ENCODE measurements at places on chromosomes 3 and 15.

GRCh38 chr15:89034305-89034704, 54.0 kb upstream of the ABHD2 start:
- no peak for DNase-seq

- no peak for DNase-seq
Observed at GRCh38 chr15:81182756-81183438, 13.8 kb upstream of the IL16 start.

DNA sequence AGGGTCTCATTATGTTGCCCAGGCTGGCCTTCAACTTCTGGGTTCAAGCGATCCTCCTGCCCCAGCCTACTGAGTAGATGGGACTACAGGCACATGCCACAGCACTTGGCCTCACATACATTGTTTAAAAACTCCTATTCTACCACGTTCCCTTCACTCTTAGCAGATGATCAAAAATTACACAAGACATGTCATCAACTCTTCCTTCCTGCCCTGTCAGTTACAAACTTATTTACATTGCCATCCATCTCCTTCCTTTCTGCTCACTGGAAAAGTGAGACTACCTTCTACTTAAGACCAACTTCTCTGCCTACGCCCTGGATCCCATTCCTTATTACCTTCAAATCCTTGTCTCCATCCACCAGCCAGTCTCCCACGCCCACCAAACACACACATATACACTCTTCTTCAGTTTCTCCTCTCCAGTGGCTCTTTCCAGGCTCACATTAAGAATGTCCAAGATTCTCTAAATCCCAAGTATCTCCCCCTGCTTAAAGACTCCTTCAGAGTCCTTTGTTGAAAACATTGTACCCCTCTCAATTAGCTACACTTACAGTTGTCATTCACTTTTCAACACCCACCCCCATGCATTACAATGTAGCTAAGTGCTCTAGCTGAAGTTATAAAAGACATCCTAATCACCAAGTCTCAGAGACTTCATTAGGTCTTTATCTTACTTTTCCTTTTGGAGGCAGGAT, 4.3 kb downstream of the PEAK1 start:
- DNase-seq = no peak

GRCh38 chr3:146692254-146692653, 87.1 kb upstream of the PLSCR5 start:
- no peak for DNase-seq

DNA sequence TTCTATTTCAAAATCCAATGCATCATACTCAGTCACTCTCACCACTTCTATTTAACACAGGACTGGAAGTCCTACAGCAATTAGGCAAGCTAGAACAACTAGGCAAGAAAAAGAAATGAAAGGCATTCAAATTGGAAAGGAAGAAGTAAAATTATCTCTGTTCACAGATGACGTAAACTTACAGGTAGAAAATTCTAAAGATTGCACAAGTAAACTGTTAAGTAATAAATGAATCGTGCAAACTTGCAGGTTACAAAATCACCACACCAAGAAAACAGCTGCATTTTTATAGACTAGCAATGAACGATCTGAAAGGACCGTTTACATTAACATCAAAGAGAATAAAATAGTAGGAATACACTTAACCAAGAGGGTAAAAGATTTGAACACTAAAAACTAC, 36.2 kb downstream of the CHST2 start:
- no peak for DNase-seq

DNA sequence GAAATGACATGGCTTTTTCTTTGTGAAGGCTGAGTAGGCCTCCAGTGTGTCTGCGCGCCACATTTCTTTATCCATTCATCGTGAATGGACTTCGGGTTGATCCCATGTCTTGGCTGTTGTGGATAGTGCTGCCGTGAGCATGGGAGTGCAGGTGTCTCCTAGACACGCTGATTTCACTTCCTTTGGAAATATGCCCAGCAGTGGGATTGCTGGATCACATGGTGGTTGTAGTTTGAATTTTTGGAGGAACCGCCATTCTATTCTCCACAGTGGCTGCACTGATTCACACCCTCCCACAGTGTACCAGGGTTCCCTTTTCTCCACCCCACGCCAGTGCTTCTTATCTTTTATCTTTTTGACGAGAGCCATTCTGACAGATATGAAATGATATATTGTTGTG, 171.7 kb downstream of the NSMCE3 start:
- no peak for DNase-seq

DNA sequence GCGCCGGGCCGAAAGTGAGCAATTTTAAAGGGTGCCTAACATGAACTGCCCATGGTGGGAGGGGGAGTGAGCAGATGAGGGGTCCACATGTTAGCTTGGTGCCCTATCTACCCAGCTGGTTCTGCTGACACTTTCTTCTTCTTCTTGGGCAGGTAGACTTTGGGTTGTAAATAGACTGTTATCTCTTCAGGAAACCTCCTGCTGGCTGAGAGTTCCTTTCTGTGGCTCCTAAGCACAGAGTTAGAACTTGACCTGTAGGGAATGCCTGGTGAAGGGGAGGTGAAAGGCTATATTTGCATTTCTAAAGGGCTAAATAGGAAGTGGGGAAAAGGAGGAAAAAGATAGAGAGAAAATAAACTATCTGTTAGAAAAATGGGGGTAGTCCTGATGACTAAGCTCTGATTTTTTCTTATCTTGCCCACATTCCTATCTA, 521.4 kb upstream of the TGFBR2 start:
- no peak for DNase-seq

DNA sequence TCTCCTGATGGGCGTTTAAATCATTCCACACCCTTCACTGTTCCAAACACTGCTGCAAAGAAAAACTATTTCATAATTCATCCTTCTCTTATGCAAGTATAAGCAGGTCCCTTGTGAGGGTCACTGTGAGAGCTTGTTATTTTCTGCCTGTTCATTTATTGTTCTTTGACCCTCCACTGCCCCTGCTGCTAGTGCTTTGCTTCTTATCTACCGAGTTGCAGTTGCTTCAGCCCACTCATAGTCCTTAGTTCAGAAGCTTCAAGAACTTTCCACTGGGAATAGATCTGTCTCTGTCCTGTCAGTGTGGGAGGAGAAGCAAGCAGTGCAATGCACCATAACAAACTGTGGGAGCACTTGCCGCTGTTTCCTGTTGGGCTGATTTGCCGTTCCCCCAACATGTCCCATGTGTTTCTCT, 39.8 kb downstream of the RIOX2 start:
- DNase-seq = no peak

- DNase-seq = no peak
Observed at GRCh38 chr3:186511702-186512101, 32.5 kb downstream of the CRYGS start.

DNA sequence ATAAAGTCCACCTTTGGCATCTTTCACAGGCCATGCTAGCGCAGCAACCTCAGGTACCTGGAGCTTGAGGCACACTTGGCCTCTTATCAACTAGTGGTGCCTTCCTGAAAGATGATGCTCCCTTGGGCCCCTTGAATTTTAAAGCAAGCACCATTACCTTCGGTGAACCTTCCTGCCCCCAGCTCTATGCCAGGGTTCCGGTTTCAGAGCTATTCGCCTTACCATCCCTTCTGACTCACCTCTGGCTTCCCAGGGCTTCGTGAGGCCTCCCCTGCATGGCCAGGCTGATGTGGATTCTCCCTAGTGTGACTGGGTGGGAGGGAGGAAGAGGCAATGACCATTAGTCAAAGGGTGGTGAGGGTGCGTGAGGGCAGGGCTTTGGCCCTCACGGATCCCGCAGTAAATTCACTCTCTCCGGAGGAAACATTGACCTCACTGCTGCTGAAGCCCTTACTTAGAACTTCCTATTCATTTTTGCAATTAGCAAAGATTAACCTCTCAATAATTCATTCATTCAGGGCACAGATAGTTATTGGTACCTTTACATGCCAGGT, 16.3 kb downstream of the BHLHE40 start:
- DNase-seq = no peak

DNA sequence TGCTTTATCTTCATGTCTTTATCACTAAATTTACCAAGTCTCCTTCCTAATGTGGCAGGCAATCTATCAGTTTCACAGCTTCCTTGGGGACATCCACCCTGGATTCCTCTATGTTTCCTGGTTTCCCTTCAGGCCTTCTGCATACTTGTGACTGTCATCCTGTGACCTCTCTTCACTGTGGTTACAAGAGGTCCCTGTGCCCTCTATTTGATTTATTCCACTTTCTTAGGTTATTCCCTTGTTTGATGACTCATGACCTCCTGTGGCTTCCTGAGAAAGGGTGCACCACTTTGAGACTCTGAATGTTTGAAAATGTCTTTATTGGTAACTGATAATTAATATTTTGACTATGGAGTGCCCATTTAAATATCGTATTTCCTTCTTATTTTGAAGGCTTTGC, 60.5 kb upstream of the KY start:
- no peak for DNase-seq

GRCh38 chr15:67228286-67228685, 26.2 kb downstream of the AAGAB start:
- no peak for DNase-seq

- DNase-seq = no peak
Observed at GRCh38 chr15:62150445-62150844, 14.6 kb downstream of the C2CD4B start.

GRCh38 chr15:64586259-64586870, 126.0 kb downstream of the ZNF609 start:
- DNase-seq = no peak

DNA sequence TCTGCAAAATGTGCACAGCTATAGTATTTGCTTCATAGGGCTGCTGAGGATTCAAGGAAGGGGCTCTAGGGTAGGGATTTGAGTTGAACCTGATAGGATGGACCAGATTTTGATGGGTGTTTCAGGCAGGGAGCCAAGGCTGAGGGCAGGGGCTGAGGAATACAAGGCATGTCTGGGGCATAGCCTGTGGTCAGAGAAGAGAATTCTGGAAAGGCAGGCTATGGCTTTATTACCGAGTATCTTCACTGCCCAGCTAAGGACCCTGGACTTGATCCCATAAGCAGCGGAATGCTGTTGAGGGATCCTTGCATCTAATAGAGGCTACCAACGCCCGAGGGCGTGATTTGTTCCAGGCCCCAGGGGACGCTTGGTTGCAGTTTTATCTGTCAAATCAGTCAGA, 193.0 kb upstream of the TLE3 start:
- DNase-seq = no peak

DNA sequence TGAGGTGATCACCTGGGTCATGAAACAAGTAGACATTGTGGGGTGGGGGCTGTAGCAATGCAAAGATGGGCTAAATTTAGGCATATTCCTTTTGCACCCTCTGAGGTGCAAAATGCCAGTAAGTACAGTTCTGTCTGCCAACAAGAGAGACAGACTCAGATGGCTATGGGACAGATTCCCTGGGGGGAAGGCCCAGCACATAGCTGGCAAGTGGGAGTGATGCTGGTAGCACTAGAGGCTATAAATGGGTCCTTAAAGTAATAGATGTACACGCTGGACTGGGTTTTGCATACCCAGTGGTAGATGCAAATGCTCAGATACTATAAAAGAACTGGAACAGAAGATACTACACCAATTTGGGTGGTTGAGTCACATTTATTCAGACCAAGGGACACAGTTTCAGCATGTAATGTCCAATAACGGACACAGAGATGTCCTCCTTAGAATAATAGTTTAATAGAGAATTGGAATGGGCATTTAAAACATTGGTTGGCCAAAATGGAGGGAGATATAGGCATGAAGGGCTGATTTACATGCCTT, 67.4 kb upstream of the RNU6-1 start:
- DNase-seq = no peak

DNA sequence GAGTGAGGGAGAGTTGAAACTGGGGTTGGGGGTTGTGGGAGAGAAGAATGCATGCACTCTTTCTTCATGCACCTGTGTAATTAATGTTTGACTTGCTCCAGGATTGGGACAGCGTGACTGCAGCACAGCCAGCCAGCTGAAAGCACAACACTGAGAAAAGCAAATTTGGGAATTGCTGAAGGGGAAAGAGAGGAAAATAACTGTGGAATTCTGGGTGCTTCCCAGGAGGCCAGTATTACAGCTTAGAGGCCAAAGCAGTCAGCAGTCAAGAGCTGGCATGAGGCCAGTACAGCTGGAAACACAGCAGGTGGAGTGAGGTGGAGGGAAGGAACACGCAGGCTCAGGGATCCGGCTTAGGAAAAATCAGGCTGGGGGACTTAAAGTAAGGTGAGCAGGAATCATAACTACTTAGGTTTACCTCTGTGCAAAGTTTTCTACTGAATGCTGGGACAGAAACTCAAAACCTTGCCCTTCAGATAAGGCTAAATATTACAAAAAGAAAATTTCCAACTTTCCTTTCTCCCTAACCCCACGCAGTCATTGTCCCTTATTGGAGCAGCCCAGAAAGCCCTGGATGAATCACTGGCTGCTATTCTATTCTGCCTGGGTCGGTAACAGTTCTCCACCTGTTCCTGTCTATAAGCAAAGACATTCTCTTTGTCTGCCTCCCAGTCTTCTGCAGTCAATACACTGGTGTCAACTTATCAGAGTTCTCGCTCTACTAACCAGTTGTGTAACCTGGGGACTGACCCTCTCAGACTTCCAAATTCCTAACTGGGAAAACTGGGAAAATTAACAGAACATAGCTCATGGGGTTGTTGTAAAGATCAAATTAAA, 167.2 kb downstream of the MAGI1 start:
- DNase-seq = no peak

DNA sequence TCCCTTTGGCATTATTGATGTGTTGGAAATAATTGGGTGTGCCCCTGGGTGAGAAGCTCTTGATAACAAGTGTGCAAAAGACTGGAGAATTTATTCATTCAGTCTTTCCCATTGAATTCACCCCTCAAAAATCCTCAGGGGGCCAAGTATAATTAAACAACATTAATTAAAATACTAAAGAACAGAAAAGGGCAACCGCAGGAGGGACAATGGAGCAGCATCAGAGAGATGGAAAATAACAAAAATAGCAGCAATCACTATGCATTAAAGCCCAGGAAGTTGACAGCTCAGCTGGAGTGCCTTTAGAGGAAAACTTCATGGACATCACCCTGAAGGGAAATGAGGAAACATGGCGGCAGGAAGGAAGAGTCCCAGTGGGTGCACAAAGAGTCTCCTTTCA, 227.6 kb downstream of the MINAR1 start:
- no peak for DNase-seq

DNA sequence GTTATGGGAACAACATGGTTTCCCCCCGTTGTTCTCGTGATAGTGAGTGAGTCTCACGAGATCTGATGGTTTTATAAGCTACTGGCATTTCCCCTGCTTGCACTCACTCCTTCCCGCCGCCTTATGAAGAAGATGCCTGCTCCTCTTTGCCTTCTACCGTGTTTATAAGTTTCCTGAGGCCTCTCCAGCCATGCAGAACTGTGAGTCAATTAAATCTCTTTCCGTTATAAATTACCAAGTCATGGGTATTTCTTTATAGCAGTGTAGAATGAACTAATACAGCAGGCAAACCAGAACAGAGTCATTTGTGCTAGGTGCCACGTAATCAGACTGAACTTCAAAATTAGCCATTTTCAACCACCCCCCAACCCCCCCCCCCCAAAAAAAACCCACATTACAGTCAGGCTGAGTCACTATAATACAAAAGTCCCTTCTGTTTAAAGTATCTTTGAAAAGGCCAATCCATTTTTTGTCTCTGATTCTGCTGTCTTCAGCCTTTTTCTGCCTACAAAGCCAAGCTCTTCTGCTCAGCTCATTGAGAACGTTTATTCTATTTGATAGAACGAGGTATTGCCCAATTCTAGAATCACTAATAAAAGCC, 4.1 kb downstream of the OR4F6 start:
- no peak for DNase-seq

All from stimulated activated CD4-positive, alpha-beta T cell treated with anti-CD3 and anti-CD28 coated beads, Interleukin-4, amount 100 ng/mL, for 4 hours (primary cell).